ENCODE measurements at places on chromosomes 7 and 10.

GRCh38 chr10:59967079-59967478 lies 60.7 kb upstream of the CCDC6 start:
- DNase-seq = no peak

GRCh38 chr7:15954671-15955354 lies 268.3 kb upstream of the MEOX2 start:
- no peak for DNase-seq

- DNase-seq = peak; percentile 81
Measured at GRCh38 chr10:32379318-32379949, 32.5 kb upstream of the EPC1 start.

- DNase-seq = no peak
Measured at GRCh38 chr7:137583172-137583571, 239.6 kb upstream of the PTN start.

DNA sequence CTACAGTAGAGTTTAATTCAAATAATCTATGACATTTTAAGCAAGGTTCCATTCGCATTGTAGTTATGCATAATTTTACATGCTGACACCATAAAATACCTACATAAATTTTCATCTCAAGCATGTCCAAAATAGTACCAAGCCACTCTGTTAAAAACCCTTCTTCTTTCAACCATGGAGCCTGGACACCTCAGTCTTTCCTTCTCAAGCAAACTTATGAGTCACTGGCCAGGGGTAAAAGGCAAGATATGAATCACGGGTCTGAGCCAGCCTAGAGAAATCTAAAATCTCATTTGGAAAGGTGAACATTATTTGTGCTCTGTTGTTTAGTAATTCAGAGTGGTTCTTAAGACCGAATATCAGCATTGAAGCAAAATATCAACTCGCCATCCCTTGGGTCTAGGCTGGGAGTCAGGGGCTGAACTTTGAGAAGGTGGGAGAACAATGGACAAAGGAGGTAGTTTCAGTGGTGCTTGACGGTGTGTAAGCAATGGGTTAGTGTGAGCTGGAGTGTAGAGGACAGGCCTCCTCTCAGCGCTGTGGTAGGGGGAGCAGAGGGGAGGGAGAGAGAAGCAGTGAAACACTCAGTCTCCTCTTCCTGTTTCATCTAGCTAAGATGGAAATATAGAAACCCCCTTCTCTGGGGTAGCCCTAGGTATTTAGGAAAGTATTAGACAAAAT lies 19.1 kb upstream of the GPAM start:
- peak; percentile 71 for DNase-seq

GRCh38 chr10:58517491-58518355 lies 5.1 kb downstream of the BICC1 start:
- no peak for DNase-seq

DNA sequence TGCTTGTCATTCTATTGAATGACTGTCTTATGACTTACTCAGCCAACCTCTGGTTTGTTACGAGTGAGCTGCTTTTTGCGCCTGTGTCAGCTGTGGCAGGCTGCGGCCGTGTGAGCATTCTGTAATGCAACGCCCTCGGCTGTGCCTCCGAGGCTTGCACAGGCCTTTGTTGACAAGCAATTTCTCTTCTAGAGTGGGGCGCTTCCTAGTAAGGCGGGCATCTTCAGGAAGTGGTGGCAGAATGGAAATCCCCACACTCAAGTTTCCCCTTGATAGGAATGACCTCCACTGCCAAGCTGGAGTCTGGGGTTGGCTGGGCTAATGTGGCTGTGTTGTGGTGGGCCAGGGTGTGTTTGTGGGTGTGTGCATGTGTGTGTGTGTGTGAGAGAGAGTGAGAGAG lies 20.2 kb upstream of the TMEM178B start:
- peak; percentile 21 for DNase-seq

- no peak for DNase-seq
Measured at GRCh38 chr7:64509583-64509982, 53.3 kb downstream of the ZNF680 start.

GRCh38 chr10:1367938-1368841 lies 312.0 kb downstream of the WDR37 start:
- no peak for DNase-seq

DNA sequence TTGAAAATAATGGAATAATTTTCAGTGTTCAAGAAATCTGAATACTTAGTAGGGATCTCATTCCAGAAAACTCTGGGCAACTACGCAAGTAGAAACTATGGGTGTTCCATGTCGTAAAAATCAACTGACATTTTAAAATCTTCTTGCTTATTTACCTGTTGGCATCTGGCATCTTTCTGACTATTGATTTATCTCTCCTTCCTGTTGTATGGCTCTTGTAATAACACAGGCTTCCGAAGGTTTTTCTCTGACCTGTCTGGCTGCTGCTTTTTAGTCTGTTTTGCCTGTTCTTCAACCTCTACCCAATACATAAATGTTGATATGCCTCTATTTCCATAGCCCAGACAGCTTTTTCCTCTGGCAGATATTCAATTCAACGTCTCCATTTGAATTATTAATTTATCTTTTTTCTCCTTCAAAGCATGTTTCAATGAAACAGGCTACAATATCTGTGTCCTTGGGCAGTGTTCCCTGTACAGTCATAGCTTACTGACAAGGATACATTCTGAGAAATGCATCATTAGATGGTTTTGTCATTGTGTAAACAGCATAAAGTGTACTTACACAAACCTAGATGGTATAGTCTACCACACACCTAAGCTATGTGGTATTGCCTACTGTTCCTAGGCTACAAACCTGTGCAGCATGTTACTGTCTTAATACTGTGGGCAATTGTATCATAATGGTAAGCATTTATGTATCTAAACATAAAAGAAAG lies 105.9 kb upstream of the ETV1 start:
- peak; percentile 69 for DNase-seq

Measured in epithelial cell of esophagus (primary cell).